Activated naive CD4-positive, alpha-beta T cell treated with anti-CD3 and anti-CD28 coated beads for 36 hours (primary cell): ENCODE measurements at places on chromosomes 12 and 14. TPM values are rescaled to one million over a fixed set of nuclear protein-coding genes. Genes with fewer than 3 reads are reported as not detected.

- no peak for DNase-seq
Observed at GRCh38 chr12:132197581-132198354, 53.5 kb downstream of the NOC4L start.

HAL gene
- total RNA-seq = 0.32 TPM

CAND1 gene
- 221 TPM for total RNA-seq

- no peak for DNase-seq
Observed at GRCh38 chr14:22303589-22304195, 285.3 kb downstream of the DAD1 start.

DNA sequence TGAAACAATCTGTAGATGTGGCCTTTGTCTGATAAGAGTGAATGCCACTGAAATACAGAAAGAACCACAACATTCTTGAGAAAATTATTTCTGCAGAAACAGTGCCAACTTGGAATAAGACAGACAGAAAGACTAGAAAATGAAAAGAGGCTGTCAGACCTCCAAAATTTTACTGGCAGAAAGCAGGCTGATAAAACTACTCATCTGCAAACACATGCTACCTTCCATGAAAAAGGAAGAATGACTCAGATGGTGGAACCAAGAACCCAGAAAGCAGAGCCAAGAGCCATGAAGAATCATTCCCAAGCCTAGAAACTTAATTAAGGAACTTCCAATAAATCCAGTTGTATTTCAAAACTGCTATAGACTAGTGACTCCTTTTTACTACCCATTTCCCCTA is 31.9 kb upstream of the OSBPL8 start:
- DNase-seq = no peak

GRCh38 chr12:124150168-124150567 is 144.7 kb upstream of the RFLNA start:
- DNase-seq = no peak

- no peak for DNase-seq
Observed at GRCh38 chr12:130420071-130420470, 82.4 kb downstream of the PIWIL1 start.

DNA sequence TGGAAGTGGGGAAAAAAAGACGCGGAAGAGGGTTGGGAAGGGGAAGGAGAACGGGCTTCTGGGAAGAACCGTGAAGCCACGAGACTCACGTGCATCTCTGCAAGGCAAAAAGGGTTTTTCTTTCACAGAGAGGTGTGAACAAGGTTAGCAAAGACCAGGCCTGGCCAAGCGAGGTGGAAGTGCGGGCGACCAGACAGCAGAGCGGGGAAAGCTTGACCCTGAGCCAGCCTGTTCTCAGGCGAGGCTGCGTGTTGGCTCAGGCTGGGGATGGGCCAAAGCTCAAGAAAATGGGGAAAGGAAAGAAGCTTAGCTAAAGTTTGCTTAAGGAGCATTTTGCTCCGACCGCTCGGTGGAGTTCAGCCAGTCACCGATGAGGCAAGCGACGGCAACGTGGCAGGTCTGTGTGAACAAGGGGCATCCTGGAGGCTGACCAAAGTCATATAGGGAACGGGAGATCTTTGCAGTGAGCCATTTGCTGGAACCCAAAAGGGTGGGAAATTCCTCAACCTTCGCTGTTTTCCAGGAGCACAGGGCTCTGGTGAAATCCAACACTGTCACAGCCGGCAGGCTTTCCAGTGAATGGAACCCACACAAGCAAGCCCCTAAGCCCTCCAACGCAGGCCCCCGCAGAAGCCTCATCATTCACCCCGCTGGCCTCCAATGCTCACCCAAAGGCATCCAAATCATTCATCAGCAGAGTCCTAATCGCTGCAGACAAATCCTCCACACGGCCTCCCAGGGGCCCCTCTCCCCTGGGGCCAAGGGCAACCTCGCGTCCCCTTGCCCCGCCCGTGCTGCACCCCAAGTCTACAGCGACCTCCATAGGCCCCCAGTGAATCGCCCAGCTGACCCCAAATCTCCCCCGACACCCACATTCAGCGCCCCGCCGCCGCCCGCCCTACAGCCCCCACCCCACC is 754 bp downstream of the ZNF605 start:
- peak; percentile 43 for DNase-seq

- no peak for DNase-seq
Observed at GRCh38 chr14:105498430-105499255, 7.6 kb downstream of the TEDC1 start.

GRCh38 chr14:69848156-69848555 is 31.1 kb upstream of the SMOC1 start:
- no peak for DNase-seq

- no peak for DNase-seq
Observed at GRCh38 chr12:44521702-44522101, 354.4 kb downstream of the NELL2 start.

GRCh38 chr12:64665514-64665913 is 55.2 kb downstream of the RASSF3 start:
- DNase-seq = peak; percentile 62

- DNase-seq = no peak
Observed at GRCh38 chr14:52563120-52563519, 10.5 kb downstream of the GPR137C start.

DNA sequence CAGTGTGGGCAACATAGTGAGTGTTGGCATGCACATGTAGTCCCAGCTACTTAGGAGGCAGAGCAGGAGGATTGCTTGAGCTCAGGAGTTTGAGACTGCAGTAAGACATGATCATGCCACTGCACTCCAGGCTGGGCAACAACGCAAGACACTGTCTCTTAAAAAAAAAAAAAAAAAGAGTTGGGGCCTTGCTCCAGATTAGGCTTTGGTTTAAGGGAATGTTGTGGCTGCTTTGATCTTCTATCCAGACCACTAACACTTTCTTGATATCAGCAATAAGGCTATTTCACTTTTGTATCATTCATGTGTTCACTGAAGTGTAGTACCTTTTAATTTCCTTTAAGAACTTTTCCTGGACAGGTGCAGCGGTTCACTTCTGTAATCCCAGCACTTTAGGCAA is 2.8 kb upstream of the FITM1 start:
- DNase-seq = no peak

FAM90A1 gene
- 0.30 TPM for total RNA-seq

KRT79 gene
- not detected for total RNA-seq

DNA sequence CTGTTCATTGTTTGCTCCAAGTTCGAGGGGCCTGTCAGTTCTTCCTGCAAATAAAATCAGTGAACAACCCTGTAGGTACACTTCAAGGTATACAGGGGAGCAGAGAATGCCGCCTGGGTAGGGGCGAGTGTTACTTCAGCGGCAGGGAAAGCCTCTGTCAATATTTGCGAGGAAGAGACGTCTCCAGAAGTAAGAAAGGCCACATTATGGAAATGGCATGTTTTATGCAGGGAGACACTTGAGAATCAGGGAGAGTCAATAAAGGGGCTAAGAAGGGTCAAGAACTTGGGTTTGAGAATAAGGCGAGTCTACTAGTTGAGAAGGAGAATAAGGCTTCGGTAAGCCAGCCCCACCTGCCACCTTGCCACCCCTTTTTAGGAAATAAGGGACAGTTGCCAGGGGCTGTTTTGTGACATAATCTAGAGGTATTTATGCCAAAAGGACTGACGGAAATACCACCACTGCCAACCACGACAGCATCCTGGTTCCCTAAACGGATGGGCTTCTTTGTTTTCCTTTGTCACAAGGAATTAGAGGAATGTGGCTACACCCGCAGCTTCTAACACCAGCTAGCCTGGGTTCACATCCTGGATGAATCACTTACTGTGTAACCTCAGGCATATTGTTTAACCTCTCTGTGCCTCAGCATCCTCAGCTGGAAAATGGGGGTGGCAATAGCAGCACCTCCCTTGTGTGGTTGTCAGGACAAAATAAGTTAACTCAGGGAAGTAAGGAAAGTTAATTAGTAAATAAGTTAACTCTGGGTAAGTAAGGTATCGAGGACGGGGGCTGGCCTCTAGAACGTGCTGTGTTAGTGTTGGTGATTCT is 67.7 kb downstream of the EID3 start:
- no peak for DNase-seq

GRCh38 chr14:105408592-105408991 is 10.3 kb downstream of the TEX22 start:
- no peak for DNase-seq

GRCh38 chr12:88334271-88334670 is 192.2 kb downstream of the TMTC3 start:
- DNase-seq = no peak

- DNase-seq = no peak
Observed at GRCh38 chr14:61258985-61259384, 22.2 kb downstream of the TMEM30B start.

GRCh38 chr14:22932146-22932545 is 3.0 kb upstream of the PRMT5 start:
- no peak for DNase-seq

ST8SIA1 gene
- 1.7 TPM for total RNA-seq

NPAS3 gene
- total RNA-seq = not detected

- DNase-seq = peak; percentile 8
Observed at GRCh38 chr14:93804654-93805053, 16.4 kb upstream of the PRIMA1 start.

NUBPL gene
- total RNA-seq = 11.5 TPM
